ENCODE measurements at places on chromosomes 3 and 15.
A peak's percentile ranks its signal among the peaks of the same experiment; 100 is the strongest.

GRCh38 chr3:3666664-3667063, 132.6 kb upstream of the LRRN1 start:
- no peak for DNase-seq

DNA sequence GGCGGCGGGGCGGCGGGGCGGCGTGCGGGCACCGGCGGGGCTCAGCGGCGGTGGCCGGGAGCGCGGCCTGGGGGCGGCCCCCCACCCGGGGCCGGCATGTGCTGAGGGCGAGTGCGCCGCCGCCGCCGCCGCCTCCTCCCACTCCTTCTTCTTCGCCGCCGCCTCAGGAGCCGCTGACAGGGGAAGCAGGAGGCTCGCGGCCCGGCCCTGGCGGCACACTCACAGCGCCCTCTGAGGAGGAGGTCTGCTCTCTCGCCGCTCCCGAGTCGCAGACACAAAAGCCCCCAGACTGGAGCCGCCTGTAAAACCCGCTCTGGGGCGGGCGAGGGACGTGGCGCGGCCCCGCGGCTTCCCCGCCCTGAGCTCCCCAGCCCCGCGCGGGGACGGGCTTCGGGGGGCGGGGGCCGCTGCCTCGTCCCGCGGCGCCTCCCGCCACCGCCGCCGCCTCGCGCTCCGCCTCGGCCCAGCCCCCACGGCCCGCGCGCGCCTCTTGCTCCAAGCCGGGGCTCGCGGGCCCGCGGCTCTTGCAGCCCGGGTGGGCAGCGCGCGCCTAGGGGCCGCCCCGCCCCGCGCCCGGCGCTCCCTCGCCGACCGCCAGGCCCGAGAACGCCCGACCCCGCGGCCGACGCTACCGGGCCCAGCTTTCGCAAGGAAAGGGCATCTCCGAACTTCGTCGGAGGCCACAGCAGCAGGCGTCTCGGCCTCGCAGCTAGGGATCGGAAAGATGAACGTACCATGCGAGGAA, at the start of gene PYGO1:
Gene PYGO1 (minus strand): TSS at position 276 of the 745 bp plus-strand sequence. CDS start 462 bp downstream, outside the sequence.
- no peak for DNase-seq

- DNase-seq: no peak
Measured at GRCh38 chr15:45391746-45392583, 13.6 kb upstream of the GATM start.

GRCh38 chr3:38003371-38003816, 12.8 kb downstream of the VILL start:
- no peak for DNase-seq

GRCh38 chr3:128623762-128624176, 26.8 kb downstream of the RPN1 start:
- DNase-seq: no peak

DNA sequence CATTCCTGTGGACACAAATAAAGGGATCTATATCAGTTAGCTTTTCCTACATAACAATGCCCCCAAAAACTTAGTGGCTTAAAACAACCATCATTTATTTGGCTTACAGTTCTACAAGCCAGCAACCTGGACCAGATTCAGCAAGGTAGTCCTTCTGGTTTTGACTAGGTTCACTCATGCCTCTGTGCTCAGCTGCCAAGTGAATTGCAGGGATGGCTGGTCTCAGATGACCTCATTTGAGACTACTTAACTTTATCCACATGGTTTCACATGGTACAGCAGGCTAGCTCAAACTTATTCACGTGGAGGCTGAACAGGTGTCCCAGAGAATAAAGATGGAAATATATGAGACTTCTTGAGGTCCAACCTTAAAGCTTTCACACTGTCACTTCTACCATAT, 119.3 kb upstream of the BFSP2 start:
- DNase-seq: no peak

DNA sequence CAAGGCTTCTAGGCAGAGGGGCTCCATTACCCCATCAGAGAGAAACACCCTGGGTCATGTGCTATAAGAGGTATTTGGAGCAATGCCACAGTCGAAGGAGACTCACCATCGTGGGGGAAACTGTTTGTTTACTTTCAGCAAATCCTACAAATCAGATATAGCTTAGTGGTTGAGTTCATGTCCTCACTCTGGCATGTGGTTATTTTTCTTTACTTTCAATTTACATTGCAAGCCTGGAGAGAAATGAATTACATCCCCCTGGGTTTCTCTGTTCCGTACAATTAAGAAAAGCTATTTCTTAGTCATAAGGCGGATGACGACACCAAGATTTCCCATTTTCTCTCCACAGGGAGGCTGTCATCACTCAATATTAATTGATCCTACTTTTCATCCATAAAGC, 36.9 kb downstream of the RFTN1 start:
- DNase-seq: no peak

DNA sequence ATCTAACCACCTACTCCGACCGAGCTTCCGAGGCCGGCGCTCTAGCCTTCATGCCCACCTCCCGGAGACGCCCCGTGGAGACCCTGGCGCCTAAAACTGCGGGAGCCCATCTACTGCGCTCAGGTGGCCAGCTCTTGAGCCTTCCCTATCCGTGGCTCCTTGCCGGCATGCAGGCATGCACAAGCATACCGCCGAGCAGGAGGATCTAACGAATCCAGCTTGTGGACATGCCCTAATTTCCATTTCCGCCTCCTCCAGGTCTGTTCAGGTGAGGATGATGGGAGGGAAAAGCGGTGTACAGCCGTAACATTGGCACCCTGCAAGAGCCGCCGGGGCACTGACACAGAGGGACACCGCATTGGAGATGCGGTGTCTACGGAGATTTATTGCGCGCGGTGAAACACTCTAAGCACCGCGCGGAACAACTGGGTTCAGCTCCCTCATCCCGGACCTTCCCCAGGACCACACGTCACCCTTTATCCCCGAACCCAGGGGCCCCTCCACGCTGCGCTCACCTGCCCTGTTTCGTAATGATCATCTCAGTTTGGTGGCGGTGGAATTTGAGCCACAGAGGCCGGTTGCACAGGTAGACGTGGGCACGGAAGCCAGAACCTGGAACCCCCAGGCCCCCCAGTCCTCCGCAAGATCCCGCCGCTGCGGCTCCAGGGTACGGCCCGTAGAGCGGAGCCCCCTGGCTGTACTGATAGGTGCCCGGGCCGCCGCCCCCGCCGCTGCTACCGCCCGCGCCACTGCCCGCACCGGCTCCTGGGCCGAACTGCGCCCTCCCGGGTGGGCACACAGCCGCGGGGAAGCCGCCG, 1.0 kb downstream of the EOMES start:
- DNase-seq: no peak

- DNase-seq: no peak
Measured at GRCh38 chr3:14757153-14757700, 61.5 kb upstream of the FGD5 start.

GRCh38 chr3:63937661-63938651, 25.8 kb upstream of the SCAANT1 start:
- DNase-seq: no peak

GRCh38 chr3:64693031-64693430, 5.2 kb upstream of the ADAMTS9 start:
- no peak for DNase-seq

DNA sequence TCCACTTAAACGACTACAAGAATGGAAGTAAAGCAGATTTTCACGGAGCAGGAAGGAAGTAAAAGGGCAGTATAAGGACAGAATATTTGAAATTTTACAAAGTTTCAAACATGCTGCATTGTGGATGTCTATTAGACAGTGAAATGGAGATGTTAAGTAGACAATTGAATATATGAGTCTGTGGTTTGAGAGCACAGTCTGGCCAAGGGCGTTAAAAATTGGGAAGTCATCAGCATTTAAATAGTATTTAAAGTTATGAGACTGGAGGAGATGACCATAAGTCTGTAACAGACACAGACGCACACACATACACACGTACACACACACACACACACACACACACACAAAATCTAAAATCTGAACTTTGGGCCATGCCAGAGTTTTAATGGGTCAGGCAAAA, 935.9 kb downstream of the EPHA3 start:
- DNase-seq: no peak

DNA sequence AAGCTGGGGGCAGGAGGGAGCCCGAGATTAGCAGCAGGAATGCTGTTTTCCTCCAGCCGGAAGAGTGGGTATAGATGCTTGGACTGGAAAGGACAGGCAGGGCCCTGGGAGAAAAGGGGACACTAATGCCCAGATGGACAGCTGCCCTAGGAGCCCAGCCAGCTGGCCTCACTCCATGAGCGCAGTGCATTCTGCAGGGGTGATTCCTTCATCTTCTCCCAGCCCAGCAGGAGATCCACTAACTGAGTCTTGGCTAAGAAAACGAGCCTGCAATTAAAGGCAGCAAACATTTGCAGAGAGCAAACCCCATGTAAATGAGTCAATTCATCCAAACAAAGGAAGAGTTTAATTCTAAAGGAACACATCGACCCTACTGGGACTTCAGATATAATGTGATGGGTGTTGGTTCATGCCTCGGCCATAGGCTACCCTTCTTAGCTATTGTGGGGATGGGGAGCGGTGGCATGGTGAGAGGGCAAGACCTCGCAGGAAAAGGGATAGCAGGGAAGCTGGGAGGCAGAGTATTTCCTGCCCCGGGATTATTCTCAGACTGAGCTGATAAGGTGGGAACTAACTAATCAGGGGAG, 13.3 kb upstream of the MINAR1 start:
- no peak for DNase-seq

DNA sequence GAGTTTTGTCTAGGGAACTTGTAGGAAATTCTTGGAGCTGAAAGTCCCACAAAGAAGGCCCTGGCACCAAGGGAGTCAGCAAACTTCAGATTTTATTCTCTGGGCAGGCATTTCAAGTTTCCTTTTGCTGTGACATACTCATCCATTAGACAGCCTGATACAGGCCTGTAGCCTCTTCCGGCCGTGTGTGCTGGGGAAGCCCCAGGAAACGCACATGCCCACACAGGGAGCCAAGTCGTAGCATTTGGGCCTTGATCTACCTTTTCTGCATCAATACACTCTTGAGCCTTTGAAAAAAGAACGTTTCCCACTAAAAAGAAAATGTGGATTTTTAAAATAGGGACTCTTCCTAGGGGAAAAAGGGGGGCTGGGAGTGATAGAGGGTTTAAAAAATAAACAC, 15.0 kb downstream of the TIGIT start:
- no peak for DNase-seq

- DNase-seq: no peak
Measured at GRCh38 chr3:53570709-53571108, 76.3 kb downstream of the CACNA1D start.

DNA sequence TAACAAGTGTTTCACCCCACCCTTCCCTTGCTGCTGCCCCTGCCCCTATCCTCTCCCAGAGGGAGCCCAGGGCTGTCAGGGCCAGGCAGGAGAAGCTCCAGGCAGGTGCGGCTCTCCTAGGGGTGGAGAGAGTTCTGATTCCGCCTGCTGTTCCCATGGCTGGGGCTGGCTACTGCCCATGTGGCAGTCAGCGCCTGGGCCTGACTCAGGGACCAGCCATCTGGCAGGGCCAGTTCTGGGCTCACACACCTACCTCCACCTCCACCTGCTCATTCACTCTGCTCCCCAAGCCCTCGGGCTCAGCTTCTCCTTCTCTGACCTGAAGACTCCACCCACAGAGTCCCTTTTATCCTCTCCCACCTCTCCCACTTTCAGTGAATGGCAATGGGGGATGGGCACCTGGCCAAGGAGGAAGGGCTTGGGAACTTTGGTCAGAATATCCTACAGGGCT, 23.4 kb downstream of the AMOTL2 start:
- DNase-seq: no peak

DNA sequence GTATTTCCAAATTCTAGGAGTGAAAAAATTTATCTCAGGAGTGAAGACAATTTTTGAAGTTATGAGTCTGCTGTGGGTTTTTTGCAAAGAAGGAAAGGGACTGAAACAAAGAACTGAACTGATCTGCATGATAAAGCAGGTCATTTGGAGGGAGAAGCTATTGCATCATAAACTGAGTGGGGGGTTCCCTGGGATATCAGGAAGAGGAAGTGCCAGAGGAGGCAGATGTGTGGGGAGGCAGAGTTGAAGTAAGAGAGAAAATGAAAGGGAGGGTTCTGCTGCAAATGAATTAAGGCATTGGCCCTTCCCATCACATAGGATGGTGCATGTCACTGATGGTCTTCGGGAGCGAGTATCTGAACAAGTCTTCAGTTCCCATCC, 379.2 kb downstream of the VPS13C start:
- no peak for DNase-seq

GRCh38 chr3:71318458-71318827, 265.1 kb downstream of the FOXP1 start:
- no peak for DNase-seq

DNA sequence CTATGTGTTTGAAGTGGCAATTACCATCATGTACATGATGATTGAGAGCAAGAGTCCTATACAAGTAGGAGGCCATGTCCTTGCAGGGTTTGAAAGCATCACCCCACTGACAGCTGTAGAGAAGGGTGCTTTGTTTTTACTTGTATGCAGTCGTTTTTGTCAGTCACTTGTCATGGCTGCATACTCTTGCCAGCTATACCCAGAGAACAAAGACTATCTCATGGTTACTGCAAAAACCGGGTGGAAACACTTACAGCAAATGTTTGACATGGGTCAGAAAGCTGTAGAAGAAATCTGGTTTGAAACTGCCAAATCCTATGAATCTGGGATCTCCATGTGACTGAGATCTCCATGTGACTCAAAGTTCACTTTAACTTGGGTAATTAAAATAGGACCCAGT, 6.9 kb upstream of the PSMA4 start:
- DNase-seq: no peak

DNA sequence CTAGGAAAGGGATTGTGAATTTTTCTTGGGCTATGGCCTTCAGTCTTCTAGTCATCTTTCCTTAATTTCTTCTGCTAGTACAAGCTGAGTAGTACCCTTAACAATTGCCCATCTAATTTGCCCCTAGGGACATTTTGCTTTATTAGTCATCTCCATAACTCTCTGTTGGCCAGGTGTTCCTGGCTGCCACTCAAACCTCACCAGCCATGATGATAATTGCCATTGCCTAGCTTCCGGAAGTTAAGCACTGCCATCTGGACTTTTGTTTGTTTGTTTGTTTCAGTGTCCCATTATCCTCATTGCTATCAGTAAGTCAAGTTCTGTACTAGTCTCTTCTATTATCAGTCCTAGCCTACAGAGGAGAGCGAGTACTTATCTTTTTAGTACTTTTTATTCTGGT, 36.6 kb upstream of the UBL7 start:
- DNase-seq: peak; percentile 99

GRCh38 chr3:194541483-194541882, 54.7 kb upstream of the ATP13A3 start:
- no peak for DNase-seq

GRCh38 chr3:58112185-58112535, 98.6 kb downstream of the DNASE1L3 start:
- DNase-seq: no peak

- no peak for DNase-seq
Measured at GRCh38 chr15:26109203-26109602, 246.1 kb upstream of the ATP10A start.

DNA sequence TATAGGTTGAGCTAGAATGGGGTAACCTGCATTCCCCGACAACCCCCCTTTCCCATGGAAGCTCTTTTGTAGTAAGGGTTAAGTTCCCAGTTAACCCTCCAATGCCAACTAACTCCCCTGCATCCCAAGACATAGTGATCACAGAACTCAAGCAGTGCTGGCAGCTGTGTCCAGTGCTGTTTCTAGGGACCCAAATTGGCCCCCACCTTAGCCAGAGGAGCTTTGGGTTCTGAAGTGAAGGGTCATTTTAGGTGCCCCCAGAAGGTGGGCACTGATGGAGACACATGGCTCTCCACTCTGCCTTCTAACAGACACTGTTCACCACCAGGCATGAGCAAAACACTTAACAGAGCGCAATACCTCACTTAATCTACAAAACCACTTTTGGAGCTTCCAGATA, 7.1 kb downstream of the FBXL22 start:
- no peak for DNase-seq

GRCh38 chr15:71109905-71110304, 5.4 kb upstream of the THSD4 start:
- DNase-seq: no peak

All from NCI-H1436 treated with DMSO at 0.1 percent for 48 hours (cell line).